Activated CD4-positive, alpha-beta T cell treated with anti-CD3 and anti-CD28 coated beads for 48 hours (primary cell): ENCODE measurements at places on chromosomes 16 and 17.

DNA sequence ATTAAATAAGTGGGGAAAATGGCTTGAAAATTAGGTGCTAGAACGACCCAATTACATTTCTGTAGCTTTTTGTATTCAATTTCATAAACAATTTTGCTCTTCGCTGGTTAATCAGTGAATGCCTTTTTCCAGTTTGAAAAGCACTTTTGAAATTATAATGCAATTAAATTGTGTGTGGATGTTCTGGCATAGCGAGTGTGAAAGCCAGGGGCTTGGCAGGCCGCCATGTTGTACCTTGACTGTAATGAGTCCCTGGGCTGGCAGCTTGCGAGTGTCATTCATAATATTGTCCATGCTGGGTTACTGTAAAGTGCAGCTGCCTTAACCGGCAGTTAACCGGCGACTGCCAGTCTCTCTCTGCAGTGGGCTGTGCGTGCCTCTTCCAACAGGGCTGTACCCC lies 177.8 kb downstream of the CCDC182 start:
- DNase-seq = no peak

DNA sequence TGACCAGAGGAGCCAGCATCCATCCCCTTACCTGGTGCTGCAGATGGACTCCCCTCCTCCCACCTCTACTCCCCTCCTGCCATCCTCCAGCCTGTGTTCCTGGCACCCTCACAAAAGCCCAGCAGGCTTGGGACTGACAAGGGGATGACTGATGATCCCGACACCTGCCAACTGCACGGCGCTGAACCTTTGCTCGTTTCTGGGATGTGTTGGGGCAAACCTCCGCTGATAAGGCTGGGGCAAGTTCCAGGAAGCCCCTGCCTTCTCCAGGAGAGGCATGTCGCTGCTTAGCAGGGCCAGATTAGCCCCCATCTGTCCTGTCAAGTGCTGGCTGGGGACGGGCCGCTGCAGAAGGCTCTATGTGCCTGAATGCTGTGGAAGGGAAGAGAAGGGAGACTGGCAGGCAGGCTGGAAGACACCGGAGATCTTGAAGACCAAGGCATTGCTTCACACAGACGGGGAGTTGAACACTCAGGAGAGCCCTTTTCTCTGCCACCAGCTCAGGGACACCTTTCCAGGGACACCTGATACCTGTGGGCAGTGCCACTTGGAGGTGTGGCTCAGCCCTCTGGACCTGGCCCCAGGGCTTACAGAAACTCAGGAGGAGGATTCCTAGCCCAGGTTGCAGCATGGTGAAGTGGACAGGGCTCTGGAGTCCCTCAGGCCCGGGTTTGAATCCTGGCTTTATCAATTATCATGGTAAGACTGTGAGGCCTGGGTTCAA lies 973 bp upstream of the KRT15 start:
- DNase-seq = no peak

DNA sequence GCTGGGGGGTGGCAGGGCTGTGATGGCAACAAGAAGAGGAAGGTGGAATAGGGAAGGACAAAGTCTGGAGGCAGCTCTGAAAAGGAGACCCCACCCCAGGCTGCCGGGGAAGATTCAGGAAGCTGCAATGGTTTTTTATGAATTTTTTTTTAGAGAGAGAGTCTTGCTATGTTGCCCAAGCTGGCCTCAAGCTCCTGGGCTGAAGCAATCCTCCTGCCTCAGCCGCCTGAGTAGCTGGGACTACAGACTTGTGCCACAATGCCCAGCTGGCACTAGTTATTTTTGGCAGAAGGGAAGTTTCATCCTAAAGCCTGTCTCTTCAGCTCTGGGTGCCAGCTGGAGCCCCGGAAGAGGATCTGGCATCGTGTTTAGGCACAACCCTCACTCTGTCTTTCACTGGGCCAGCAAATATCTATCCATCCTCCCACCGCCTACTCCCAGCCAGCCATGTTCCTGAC lies 1.3 kb upstream of the CES3 start:
- DNase-seq = no peak

DNA sequence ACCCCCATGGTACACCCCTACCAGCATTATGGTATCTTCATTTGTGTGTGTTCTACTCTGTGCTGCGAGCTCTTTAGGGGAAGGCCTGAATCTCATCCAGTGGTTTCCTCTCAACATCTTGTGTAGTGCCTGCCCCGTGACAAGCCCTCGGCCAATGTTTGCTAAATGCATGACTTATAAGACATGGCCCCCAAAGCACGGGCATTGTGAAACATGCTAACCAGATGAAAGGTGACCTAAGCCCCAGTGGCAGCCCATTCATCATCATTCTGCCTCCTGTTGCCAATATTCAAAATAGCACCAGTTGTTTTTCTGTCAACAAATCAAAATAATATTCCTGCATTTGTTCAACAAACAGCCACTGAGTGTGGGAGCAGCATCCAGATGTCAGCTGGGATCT lies 108.8 kb upstream of the HSBP1 start:
- no peak for DNase-seq

GRCh38 chr17:35740216-35740615 lies 8.8 kb downstream of the RASL10B start:
- no peak for DNase-seq

GRCh38 chr16:85312642-85313525 lies 200.6 kb upstream of the CIBAR2 start:
- DNase-seq = no peak

GRCh38 chr16:50594308-50595260 lies 46.4 kb downstream of the NKD1 start:
- DNase-seq = no peak

GRCh38 chr16:21608639-21609328 lies 9.4 kb downstream of the METTL9 start:
- peak; percentile 11 for DNase-seq

GRCh38 chr16:66476328-66477027 lies 49.4 kb downstream of the BEAN1 start:
- peak; percentile 78 for DNase-seq

DNA sequence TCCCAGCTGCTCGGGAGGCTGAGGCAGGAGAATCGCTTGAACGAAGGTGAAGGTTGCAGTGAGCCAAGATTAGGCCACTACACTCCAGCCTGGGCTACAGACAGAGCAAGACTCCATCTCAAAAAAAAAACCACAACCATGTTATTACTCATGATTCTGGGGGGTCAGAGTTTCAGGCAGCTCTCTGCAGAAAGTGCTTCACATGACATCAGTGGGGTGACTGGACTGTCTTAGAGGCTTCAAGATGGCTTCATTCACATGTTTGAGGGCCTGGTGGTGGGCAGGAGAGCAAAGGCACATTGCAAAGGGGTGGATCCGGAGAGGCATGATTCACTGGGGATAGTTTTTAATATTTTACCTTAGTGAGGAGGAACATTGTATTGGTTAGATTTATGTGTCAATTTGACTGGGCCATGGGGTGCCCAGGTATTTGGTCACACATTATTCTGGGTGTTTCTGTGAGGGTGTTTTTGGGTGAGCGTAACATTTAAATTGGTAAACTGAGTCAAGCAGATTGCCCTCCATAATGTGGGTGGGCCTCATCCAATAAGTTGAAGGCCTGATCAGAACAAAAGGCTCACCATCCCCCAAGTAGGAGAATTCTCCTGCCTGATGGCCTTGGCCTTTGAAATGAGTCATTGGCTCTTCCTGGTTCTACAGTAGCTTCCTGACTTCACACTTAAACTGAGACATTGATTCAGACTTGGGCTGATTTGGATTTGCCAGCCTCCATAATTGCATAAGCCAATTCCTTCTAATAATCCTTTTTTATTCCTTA lies 109.8 kb downstream of the GOSR1 start:
- peak; percentile 21 for DNase-seq

DNA sequence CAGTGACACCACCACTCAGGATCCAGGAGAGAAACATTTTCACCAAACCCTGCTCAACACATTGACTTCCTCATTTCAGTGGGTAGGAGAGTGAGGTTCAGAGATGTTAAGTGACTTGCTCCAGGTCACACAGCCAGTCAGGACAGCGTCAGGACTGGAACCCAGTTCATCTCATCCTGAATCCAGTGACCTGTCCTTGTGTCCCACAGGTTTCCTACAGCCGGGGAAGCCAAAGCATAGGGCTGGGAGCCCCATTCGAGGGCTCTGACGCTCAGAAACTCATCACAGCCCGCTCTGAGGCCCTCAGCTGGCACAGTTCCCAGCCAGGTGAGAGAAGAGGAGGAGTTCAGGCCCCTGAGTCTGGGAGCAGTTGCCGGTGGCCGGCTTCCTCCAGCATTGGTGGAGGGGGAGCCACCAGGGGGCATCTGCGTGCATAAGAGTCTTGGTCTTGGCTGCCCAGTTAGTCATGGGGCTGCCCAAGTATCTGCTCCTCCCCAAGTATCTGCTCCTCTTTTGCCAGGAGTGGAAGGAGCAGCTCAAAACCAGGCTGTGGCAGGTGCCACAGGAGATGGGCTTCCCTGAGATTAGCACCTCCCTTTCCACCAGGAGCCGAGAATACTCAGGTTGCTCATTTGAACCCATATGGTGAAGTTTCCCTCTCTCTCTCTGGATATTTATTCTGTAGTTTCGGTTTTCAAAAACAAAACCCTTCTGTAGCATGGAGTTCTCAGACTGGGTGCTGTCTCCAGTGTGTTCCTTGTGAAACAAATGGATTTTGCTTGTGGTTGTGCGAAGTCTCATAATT lies 56.0 kb downstream of the TNFRSF13B start:
- DNase-seq = peak; percentile 59

- DNase-seq = no peak
Measured at GRCh38 chr17:59676716-59677115, 30.5 kb downstream of the PTRH2 start.

DNA sequence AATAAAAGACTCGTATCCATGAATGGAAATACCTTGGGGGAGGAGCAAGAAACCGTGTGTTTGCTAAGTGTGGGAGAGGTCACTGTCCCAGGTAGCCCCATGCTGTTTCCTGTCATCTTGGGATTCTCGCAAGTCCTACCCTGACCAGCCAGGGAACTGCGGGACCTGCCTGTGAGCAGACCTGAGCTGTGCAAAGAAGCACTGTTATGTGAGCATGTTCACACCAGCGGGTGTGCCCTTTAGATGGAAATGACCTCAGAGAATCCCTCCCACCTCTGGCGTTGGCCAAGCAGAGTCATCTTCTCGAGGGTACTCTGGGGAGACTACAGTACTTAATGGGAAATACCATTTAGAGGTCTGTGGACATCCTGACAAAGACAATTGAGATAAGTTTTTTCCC lies 127.0 kb upstream of the MON1B start:
- DNase-seq = no peak

DNA sequence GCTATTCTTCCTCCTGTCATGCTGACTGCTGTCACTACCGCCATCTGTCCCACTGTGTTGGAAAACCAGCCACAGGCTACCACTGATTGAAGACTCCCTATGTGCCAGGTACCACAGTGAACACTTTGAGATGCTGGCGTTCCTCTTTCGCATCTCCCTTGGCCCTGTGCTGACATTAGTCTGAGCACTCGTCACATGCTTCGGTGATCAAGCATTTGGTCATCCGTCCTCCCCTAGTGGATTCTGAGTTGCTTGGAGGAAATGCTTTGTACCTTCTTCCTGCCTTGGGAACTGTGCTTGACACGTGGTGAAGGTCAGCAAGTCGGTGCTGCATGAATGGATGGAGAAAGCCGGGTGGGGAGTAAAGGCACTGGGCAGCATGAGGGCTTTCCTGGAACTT lies 260.1 kb downstream of the SNX29 start:
- DNase-seq = no peak

- no peak for DNase-seq
Measured at GRCh38 chr17:46832945-46833839, 14.7 kb upstream of the WNT3 start.
